Fibroblast of upper back skin (primary cell): ENCODE measurements at places on chromosomes 3 and 15.
A peak's percentile ranks its signal among the peaks of the same experiment; 100 is the strongest.

GRCh38 chr15:92610101-92610520, 45.5 kb downstream of the FAM174B start:
- no peak for DNase-seq

DNA sequence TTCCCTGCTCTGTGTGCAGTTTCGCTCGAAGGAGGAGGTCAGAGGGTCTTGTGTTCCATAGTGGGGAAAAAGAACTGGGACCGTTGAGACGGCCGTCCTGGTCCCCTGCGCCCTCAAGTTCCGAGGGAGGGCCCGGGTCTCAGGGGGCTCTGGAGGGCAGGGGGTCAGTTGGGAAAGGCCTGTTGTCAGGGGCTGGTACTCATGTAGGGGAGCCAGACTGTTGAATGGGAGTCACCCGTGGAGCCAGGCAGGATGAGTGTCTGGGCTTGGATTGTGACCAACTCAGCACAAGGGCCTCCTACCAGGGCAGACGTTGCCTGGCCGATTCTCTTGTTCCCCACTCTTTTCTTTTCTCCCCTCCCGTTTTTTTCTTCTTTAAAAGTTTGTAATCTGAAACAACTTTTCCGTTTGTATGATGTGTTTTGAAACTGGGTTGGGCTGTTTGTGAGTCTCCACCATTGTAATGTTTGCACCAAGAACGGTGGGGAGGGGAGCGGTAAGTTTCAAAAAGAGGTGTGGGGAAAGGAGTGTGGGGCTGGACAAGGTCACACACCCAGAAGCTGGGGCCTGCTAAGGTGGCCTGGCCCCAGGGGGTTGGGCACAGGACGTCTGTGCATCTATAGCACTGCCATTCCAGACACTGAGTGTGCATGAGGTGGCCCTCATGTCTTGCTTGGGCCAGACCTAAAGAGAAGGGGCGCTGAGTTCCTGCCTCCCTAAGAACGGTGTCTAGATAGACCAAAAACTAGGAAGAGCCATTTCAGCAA, 1.1 kb downstream of the CMTM7 start:
- DNase-seq: peak; percentile 59

DNA sequence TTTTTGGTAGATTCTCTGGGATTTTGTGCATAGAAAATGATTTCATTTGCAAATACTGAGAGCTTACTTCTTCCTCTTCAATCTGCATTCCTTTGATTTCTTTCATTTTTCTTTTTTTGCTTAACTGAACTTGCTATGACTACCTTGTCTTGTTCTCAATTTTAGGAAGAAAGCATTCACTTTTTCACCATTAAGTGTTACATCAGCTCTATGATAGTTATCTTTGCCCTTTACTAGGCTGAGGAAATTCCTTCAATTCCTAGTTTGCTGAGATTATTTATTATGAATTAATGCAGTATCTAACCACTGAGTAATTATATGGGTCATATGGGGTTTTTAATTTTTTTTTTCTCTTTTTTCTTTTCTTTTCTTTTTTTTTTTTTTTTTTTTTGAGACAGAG, 172.8 kb downstream of the PEAK1 start:
- no peak for DNase-seq

- no peak for DNase-seq
Measured at GRCh38 chr15:84794162-84794547, 23.0 kb upstream of the ALPK3 start.

DNA sequence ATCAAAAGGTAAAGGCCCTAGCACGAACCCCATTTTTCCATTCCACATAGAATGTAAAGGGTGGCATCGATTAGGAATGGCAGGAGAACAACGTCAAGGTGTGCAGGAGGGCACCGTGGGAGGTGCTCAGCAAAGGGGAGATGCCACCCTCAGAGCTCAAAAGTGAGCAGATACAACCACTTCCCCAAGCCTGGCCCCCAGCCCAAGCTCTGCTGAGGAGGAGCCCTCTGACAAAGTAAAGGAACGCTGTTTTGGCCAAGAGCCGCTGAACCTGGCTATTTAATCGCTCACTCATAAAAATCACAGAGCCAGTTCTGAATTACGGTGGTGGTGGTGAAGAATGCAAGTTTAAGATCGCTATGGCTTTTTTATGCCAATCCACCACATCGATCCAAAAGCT, 12.4 kb downstream of the GNB5 start:
- no peak for DNase-seq

GRCh38 chr15:42201801-42202200, 6.3 kb downstream of the VPS39 start:
- DNase-seq: no peak

DNA sequence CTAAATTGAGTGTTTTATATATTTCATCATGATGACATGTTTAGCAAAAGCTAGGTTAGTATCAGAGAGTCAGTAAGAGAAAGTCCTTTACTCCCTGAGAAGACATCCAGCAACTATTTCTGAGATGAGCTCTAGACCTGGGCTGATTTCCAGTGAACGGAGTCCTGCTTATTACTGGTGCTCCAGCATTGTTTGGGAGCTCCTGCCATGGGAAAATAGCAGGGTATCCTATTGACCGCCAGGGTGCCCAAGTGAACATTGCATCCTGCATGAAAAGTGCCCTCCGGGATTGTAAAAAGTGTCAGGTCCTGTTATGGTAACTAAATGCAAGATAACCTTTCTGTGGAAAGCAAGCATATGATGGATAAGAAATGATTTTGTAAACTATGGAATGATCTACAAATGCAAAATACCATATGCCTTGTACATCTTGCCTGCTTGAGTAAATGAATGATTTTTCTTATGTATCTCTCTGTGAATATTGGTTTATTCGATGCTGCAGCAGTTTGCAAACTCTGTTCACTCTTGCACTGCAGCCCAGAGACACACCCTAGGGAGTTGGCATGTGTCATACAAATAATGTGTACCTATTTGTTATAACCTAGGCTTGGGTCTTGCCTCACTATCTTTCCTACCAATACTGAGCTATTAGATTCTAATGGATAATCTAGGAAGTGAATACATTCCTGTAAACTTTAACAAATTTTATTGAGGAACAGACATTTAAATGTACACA, 96.7 kb downstream of the IL5RA start:
- DNase-seq: no peak

- no peak for DNase-seq
Measured at GRCh38 chr3:141489203-141489602, 2.4 kb downstream of the RASA2 start.

GRCh38 chr15:70087708-70088352, 9.9 kb downstream of the TLE3 start:
- DNase-seq: no peak

GRCh38 chr3:26647078-26647477, 24.5 kb downstream of the LRRC3B start:
- no peak for DNase-seq

GRCh38 chr3:42688487-42689420, 3.4 kb downstream of the KLHL40 start:
- no peak for DNase-seq

- DNase-seq: no peak
Measured at GRCh38 chr3:160402221-160403027, 3.0 kb downstream of the SMC4 start.

- no peak for DNase-seq
Measured at GRCh38 chr3:71821116-71821515, 36.2 kb upstream of the PROK2 start.
